Liver (tissue), 10 donors: ENCODE measurements at places on chromosomes 7 and 10.

DNA sequence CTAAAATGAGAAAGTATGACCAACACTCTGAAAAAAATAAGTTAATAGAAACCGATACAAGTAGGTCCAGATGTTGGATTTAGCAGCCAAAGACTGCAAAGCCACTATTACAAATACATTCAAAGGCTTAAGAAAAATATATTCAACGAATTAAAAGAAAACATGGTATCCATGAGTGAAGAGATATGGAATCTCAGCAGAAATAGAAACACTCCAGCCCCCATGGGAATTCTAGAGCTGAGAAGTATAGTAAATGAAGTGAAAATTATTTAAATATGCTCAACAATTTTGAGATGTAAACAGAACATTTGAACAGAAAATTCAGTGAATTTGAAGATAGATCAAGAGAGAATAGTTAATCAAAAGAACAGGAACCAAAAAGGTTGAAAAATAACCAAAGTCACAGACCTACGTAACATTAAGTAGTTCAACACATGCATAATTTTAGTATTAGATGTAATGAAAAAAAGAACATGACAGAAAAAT is 72.0 kb upstream of the WIPF3 start:
- no peak for DNase-seq

DNA sequence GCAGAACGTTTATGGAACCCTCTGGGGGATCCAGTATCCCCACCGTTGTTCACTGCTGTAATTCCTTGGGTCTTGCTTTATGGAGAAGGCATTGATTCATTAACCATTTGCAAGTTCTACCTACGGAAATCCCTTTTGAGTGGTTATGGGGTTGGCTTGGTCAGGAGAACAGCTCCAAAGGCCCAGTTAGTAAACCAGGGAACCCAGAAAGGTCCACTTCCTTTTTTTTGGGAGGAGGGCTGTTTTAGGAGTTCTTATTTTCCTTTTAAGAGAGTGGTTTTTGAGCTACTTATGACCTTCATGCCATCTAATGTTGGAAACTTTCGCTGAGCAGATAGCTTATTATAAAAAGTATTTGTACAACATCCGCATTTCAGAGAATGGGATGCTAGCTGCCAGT is 1.3 kb downstream of the POR start:
- DNase-seq = no peak

DNA sequence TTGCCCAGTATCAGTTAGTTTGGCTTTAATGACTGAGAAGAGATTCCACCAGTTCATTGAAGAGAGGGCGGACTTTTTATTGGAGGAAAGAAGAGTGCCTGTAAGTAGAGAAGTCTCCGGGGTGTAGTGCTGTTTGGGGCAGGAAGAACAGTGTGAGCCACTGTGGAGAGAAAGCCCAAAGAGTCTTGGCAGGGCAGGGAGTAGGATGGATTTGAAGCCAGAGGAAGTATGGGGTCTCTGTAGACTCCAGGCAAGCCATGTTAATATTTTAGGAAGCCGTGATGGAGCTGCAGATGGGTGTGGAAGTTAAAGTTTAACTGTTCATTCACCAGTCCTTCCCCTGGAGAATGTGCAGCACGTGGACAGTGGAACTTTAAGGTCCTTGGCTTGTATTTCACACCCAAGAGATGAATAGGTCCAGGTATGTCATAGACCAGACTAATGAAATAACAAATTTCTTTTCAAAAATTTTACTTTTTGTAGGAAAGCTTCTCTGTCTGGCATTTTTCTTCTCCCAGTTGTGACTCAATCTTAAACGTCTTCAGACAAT is 54.1 kb downstream of the TCF7L2 start:
- no peak for DNase-seq

GRCh38 chr10:13724484-13724883 is 137.7 kb downstream of the PRPF18 start:
- no peak for DNase-seq

DNA sequence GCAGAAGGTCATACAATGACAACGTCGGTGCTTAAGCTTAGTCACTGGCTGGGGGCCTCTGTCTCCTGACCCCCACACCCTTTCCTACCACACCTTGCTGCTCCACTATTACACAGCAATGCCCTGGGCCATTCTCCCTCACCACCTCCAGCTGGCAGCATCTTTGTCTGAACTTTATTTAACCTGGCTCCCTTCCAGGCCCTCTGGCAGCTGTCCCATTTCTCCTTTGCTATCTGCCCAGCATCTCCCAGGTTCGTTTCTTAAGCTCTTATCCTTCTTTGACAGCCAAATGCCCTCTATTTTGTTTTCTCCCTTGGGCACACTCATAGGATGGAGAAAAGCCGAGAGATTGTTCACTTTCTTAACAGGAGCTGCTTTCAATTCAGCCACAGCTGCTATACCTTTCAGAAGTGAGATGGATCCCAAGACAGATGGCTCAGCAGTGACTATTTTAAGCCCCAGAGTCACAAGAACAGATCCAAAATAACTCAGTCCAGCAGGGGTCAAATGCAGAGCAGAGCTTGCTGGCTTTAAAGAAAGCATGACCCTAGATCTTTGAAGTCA is 1277.1 kb upstream of the AUTS2 start:
- peak; percentile 34 for DNase-seq

GRCh38 chr7:151008511-151009323 is 15.6 kb downstream of the ATG9B start:
- DNase-seq = peak; percentile 84

DNA sequence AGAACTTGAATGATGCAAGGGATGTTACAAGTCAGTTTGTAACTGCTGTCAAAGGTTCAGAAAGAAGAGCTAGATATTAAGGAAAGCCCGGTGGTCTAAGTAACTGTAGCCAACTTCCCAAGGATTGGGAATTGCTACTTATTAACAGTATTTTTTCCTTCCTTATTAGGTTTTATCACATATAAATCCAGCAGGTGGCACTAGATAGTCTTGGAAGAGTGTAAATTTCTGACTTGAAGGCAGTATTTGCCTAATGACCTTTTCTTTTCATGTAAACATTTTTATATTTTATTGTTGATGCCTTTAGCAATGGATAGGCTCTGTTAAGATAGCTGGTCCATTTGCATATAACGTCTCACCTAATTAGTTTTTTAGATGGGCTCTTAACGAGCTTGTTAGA is 51.2 kb downstream of the ANLN start:
- no peak for DNase-seq

DNA sequence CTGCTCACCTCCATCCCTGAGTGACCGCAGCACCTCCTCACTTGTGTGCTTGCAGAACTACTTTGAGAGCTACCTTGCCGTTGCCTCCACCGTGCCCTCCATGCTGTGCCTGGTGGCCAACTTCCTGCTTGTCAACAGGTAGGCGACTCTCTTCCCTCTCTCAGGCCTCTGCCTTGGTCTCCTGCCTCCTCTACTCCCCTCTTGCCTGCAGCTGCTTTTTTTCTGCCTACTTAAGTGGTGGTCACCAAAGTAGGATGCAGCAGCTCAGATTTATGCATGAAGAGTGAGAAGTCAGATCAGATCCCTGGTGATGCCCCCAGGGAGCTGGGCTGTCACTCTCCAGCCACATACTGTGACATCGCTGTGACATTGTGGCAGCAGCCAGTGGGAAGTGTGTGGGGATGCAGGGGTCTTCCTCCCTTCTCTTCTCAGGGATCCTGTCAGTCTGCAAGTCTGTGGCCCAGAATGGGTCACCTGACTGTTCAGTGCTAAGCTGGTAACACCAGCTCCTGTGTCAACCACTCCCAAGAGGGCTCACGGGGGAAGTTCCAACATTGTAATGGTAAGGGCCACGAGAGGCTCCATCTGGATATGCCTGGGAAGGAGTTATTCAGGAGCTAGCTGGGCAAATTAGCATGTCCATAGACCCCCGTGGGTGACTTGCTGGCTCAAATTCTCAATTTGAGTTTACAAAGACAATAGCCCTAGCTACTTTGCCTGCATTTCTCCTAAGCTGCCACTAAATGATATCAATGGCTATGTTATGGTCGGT is 25.3 kb downstream of the SLC29A3 start:
- no peak for DNase-seq

- DNase-seq = no peak
These were observed 551.0 kb upstream of the ZWINT start for GRCh38 chr10:56912043-56912442.

GRCh38 chr7:131540491-131541162 is 15.8 kb downstream of the PODXL start:
- DNase-seq = no peak

- DNase-seq = peak; percentile 0
These were observed 31.0 kb upstream of the C10orf90 start for GRCh38 chr10:126701526-126701925.

GRCh38 chr7:105690325-105690945 is 109.1 kb upstream of the EFCAB10 start:
- DNase-seq = no peak
